ENCODE measurements at places on chromosomes 13 and 19.

- no peak for DNase-seq
These were observed 2220.8 kb upstream of the PCDH20 start for GRCh38 chr13:63636316-63636993.

GRCh38 chr19:53980539-53981375, 10.7 kb upstream of the CACNG6 start:
- no peak for DNase-seq

DNA sequence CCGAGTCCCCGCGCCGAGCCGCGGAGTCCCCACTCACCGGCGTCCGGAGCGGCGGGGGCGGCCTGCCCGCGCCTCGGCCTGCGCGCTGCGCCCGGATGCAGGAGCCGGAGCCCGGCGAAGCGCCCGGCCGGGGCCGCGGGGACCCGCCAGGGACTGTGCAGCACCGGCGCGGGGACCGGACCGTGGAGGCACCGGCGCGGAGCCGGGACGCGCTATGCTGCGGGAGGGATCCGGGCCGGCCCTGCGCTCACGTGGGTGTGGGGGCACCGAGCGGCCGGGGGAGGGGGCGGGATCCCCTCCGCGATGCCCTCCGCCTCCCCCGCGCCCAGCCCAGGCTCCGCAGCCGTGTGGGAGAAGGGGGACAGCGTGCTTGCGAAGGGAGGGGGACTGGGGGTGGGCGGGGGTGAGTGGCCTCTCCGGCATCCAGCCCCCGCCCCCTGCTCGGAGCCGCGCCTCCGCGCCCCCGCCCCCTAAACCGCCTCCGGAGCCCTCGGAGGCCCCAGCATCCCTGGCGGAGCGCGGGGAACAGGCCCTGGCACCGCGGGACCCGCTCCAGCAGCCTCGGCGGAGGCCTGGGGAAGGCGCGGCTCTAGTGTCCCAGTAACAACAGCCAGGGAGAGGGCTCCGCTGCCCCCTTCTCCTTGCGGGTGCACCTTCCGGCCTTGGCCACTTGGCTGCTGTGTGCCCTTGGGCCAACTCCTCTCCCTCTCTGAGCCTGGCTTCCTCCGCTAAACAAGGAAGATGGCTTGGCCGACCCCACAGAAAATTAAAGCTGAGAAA, at the start of gene SLC1A6:
TSS of gene SLC1A6 (minus strand) at position 389 of the 780 bp plus-strand sequence. CDS start 6,954 bp downstream, outside the sequence.
- no peak for DNase-seq

- no peak for DNase-seq
These were observed 13.1 kb downstream of the MED26 start for GRCh38 chr19:16614941-16615340.

DNA sequence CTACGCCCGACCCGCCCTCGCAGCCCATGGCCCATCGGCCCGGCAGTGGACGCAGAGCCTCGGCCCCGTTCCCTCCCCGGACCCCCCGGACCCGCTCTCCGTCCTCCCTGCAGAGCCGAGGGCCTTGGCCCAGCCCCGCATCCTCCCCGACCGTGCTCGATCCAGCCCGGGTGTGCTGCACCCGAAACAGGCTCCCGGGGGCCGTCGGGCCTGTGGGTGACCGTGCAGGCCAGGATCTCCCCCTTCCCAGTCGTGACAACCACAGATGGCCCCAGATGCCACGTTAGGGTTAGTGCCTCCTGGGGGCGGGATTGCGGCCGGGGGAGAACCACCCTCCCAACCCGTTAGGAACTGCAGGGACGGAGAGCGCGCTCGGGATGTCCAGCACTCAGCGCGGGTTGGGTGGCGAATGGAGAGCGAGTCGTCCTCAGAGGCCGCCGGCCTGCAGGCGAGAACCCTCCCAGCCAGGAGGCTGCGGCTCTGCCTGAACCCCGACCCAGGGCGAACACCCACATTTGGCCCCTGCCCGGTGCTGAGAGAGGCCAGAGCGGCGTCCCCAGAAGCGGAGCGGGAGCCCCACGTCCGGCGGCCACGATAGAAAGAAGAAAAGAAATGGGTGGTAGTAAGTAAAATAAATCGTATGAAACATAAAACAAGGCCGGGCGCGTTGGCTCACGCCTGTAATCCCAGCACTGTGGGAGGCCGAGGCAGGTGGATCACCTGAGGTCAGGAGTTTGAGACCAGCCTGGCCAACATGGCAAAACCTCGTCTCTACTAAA, 6.7 kb upstream of the MADCAM1 start:
- DNase-seq = no peak

GRCh38 chr19:36152019-36152351, 262 bp downstream of the COX7A1 start:
- DNase-seq = no peak

DNA sequence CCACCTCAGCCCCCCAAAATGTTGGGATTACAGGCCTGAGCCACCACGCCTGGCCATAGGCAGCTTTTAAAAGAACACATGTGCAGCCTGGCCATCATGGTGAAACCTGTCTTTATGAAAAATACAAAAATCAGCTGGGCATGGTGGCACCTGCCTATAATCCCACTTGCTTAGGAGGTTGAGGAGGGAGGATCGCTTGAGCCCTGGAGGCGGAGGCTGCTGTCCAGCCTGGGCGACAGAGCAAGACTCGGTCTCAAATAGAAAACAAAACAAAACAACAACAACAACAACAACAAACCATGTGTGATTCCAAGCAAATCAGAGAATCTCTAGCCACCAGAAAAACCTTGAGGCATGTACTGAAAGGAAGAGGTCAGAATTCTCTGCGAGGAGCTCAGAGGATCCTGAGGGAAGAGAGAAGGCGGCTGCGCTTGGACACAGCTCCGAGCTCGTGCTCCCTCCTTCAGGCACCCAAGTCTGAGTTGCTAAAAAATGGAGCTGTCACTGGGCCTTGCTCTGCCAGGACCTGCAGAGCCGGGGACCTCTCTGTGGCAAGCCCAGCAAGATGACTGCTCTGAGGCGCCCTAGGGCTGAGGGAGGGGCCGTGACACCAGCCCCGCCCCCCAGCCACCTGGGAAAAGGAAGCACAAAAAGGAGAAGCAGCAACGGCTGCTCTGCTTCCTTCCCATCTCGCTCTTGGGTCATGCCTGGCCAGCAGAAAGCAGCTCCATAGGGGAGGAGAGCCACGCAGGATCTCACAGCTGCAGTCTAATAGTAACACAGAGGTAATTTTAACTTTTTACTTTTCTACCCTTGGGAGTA, at the start of gene ARL11:
TSS of gene ARL11 (plus strand) at position 677 of the 822 bp plus-strand sequence. CDS start 1,941 bp downstream, outside the sequence.
- peak; percentile 78 for DNase-seq

DNA sequence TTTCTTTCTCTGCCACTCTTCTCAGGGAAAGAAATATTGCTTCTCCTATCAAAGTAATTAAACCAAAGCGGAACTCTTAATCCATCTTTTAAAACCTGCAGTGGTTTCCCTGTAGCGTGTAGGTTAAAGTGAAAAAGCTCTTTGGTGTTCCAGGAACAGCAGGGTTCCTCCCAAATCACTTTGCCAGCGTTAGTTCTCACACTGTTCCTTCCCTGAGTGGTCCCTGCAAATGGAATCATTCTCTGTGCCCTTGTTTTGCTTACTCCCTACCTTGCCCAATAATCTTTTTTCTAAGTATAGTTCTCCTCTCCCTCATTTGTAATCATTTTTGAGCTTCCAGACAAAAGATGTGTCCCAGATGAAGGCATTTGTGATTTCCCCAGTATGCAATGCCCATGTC, 207.5 kb downstream of the HS6ST3 start:
- no peak for DNase-seq

GRCh38 chr13:63501702-63502101, 2086.1 kb upstream of the PCDH20 start:
- no peak for DNase-seq

DNA sequence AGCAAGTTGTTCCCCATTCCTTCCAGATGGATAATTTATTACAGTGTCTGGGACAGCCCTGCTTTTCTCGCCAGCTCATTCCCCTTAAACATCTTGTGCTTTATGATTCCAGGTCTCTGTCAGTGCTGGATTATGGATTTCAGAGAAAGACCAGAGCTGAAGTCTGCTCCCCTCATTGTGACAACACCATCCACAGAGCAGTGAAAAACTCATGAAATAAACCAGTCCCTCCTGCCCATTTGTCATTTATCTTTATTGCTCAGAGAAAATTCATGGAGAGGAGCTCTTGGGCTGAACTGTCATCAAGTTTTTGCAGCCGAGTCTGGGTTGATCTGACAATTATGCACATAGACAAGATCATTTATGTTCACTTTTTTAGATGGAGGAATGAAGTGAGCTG, 92.7 kb upstream of the GPR12 start:
- no peak for DNase-seq

DNA sequence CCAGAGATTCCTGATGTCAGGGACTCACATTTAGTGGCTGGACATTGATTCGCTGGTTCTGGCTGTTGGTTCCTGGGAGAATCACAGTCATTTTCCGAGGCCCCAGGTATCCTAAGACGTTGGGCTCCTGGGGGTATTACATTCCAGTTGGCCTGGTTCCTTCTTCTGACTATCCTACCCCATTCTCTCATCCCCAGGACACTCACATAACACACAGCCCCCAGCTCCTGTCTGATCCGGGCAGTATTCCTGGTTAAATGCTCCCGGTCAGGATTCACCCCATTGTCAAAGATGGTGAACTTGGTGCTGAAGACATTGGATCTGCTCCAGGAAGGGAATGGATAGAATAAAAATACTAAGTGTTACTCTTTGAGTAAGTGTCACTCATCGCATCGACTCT, 11.5 kb downstream of the PPP1R15A start:
- DNase-seq = no peak

- DNase-seq = no peak
These were observed 13.4 kb upstream of the LENG8 start for GRCh38 chr19:54435551-54436016.
